Inflammatory macrophage treated with lipopolysaccharide for 1 hour (primary cell): ENCODE measurements at places on chromosomes 4 and X.

DNA sequence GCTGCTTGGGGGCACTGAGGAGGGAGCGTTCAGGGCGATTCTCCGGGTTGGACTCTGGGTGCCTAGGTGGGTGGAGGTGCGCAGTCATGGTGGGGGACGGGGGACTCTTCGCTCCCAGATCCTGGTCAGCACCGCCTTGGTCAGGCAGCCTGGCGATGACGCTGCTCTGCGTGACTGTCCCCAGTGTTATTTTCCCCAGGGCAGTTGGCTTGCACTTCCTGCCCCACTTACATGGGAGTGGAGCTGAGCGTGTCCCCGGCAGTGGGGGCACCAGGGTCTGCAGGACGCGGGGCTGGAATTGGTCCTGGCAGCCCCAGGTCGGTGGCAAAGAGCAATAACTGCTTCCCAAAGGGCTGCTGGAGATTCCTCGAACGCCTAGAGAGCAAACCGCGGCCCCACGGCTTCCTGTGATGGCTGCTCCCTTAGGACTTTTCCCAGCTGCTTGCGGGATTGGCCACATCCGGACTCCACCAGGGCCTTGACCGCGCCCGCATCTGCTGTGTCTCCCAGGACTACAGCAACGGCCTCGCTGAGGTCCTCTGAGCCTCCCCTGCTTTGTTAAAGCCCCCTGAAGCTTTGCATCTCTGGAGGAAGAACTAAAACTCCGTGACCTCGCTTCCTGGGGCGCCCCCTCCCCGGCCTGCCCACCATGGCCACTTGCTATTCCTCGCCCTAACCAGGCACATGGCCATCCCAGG, 35.3 kb upstream of the GPR78 start:
- DNase-seq, result no peak

- no peak for DNase-seq
Measured at GRCh38 chr4:128291096-128291495, 3.5 kb upstream of the PGRMC2 start.

GRCh38 chr4:82758701-82759685, 39.6 kb downstream of the SCD5 start:
- DNase-seq, result no peak

- no peak for DNase-seq
Measured at GRCh38 chrX:123201720-123202119, 17.6 kb downstream of the GRIA3 start.

GRCh38 chrX:145213504-145213903, 33.8 kb upstream of the SPANXN1 start:
- DNase-seq, result peak; percentile 1

- DNase-seq, result no peak
Measured at GRCh38 chr4:173514641-173515217, 15.3 kb downstream of the HAND2 start.

GRCh38 chrX:37454537-37455285, 105.5 kb downstream of the PRRG1 start:
- DNase-seq, result no peak

- peak; percentile 36 for DNase-seq
Measured at GRCh38 chr4:78666830-78667258, 109.3 kb upstream of the BMP2K start.

DNA sequence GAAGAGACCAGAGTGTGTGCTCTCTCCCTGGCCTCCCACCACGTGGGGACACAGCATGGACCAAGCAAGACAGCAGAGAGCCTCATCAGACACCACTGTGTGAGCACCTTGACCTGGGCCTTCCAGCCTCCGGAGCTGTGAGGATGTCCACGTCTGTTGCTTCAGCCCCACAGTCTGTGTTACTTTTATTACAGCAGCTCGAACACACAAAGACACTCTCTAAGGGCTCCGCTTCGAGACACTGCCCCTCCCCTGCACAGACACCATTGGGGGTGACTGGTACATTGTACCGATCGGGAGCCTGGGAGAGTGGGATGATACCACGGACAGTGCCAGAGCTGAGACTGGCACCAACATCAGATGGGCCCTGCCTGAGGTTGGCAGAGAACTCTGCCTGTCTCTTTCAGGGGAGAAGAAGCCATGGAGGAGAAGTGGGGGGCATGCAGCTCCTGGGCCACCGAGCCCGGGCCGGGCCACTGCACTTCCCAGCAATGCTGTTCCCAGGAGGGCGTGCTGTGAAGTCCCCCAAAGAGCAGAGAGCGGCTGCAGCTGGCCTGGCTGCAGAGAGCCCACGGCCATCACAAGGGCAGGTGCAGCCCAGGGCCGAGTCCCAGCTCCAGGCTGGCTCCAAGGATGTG, 48.1 kb upstream of the HMX1 start:
- no peak for DNase-seq

DNA sequence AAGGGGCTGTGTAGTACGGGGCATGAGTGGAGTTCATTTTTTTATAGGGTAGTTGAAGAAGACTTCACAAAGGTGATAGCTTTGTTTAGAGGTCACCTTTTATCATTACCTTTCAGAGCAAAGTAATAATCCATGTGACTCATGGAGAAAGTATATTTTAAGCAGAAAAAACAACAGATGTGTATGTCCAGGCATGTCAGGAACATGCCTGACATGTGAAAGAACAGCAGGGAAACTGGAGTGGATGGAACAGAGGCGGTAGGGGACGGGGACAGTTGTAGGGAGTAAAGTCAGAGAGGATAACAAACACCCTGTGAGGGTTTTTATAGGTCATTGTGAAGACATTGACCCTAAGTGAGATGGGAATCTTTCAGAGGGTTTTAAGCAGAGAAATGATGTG, 107.6 kb downstream of the USP9X start:
- no peak for DNase-seq

DNA sequence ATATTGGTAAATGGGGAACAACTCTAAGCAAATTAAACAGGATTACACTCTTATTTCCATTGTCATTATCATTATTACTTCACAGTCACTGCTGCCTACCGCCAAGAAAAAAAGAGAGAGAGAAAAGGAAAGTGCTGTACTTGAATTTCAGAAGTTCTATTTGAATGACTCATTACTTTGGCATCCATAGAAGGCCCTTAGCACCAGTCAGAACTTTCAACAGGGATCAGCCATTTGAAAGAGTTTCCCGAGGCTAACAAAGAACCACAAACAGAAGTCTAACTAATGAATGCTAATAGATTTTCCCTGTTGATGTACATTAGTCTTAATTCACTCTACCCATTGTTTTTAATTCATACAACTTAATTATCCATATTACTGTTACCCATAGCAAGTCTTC, 116.3 kb downstream of the SHROOM4 start:
- DNase-seq, result no peak

- DNase-seq, result no peak
Measured at GRCh38 chr4:108483650-108484049, 136.7 kb upstream of the RPL34 start.

- no peak for DNase-seq
Measured at GRCh38 chr4:165787516-165788274, 85.3 kb upstream of the TLL1 start.

DNA sequence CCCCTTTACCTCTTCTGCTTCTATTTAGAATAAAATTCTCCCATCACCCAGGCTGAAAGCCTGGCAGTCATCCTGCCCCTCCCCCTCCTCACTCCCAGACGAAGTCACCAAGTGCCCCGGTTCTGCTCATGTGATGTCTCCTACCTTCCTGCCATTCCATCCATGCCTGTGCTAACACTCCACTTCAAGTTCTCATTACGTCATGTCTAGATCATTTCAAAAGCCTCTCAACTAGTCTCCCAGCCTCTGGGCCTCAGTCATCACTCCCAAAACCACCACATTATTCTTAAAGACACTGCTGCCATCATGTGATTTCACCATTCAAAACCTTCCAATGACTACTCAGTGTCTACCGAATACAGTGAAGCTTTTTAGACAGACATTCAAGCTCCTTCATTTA, 17.2 kb upstream of the HOPX start:
- DNase-seq, result no peak

DNA sequence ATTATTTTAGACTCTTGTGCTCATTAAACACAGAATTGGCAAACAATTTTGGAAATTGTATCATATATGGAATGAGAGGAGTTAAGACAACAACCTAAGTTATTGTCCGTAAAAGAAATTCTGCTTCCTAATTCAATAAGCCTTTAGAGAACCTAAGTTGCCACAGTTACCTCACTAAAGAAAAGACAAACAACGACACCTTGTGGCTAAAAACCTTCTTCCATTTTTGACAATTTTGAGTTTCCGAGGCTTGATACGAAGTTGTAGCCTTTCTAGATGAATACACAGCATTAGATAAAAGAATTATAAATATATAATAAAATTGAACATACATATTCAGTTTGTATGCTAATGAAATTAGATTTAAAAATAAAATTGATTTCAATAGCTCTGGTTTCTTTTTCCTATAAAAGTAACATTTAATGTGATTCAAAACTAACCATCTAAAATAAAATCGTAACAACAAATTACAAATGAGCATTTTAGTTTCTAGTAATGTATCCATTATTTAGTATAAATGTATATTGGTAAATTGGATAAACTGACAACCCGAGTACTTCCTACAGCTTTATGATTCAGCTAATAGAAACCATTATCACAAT, 275.1 kb downstream of the GPM6A start:
- DNase-seq, result peak; percentile 61

GRCh38 chr4:109723110-109723509, 6.8 kb downstream of the PLA2G12A start:
- DNase-seq, result no peak

- no peak for DNase-seq
Measured at GRCh38 chr4:5710961-5711478, at the start of gene EVC. TSS of gene EVC (plus strand) at chr4:5711201. CDS start at chr4:5711381, 180 bp downstream.

DNA sequence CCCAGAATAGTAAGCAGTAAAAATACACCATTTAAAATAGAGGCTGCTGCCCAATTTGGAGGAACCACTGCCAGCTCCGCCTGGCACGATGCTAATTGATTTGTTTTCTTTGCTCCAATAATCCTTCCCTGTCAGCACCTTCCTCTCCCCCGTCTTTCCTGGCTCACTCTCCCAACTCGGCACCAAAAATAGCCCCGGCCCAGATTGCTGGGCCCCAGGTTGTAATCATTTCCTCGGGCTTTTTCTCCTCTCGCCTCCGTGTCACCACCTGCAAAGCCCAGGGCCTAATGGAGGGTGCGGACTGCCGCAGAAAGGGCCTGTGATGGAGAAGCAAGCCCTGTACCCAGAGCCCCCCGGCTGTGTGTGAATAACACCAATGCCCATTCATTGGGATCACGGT, 197.6 kb upstream of the PSAPL1 start:
- no peak for DNase-seq

GRCh38 chrX:39726771-39727170, 371.0 kb downstream of the BCOR start:
- DNase-seq, result no peak

DNA sequence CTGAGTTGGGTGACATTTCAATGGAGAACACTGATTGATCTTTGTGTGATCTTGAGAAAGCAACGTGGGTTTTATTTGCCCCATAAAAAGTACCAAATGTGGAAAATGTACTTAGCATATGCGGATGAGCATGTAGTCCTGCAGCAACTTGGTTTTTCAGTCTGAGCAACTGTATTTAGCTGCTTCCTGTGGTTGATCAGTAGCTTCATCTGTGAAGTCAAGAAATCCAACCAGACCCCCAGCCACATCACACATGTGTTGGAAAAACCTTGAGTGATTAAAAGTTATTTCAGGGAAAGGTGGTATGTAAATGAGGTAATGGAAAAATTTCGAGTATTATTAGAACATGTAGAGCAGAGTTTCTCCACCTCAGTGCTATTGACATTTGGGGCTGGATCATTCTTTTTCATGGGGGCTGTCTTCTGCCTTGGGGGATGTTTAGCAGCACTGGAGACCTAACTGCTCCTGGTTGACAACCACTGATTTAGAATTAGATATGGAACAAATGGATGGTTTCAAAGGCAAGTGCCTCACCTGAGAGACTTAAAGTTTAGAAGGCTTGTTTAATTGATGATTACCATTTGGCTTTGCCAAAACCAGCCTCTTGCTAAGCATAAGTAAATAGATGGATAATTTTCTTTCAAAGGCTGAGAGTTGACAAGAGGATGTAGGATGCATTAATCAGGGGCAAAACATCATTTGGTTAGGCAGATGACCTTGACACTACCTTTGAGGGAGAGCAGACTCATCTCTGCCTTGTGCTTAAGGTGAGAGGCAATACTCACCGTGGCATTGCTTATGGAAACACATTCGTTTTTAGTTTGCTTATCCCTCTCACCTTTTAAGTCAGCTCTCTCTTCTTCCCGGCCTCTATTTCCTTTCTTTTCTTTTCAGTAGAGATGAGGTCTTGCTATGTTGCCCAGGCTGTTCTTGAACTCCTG, 193.0 kb upstream of the RPS6KA3 start:
- no peak for DNase-seq

GRCh38 chrX:39693298-39693697, 404.5 kb downstream of the BCOR start:
- DNase-seq, result no peak

DNA sequence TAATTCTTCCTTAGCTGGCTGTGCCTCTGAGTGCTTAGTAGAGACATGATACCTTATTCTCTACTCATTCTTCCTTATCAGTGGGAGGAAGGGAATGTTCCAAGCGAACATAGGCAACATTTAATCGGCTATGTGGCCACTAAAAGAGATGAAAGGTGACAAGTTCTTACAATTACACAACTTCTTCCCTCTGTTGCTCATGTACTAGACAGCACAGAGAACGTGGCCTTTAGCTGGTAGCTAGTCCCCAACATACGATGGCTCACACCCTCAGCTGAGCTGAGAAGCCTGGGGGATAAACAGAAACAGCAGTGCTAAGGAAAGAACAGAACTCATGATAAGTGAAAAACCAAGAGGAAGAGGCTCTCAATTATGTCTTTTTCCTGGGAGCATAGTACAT, 52.2 kb downstream of the APOO start:
- DNase-seq, result peak; percentile 56

DNA sequence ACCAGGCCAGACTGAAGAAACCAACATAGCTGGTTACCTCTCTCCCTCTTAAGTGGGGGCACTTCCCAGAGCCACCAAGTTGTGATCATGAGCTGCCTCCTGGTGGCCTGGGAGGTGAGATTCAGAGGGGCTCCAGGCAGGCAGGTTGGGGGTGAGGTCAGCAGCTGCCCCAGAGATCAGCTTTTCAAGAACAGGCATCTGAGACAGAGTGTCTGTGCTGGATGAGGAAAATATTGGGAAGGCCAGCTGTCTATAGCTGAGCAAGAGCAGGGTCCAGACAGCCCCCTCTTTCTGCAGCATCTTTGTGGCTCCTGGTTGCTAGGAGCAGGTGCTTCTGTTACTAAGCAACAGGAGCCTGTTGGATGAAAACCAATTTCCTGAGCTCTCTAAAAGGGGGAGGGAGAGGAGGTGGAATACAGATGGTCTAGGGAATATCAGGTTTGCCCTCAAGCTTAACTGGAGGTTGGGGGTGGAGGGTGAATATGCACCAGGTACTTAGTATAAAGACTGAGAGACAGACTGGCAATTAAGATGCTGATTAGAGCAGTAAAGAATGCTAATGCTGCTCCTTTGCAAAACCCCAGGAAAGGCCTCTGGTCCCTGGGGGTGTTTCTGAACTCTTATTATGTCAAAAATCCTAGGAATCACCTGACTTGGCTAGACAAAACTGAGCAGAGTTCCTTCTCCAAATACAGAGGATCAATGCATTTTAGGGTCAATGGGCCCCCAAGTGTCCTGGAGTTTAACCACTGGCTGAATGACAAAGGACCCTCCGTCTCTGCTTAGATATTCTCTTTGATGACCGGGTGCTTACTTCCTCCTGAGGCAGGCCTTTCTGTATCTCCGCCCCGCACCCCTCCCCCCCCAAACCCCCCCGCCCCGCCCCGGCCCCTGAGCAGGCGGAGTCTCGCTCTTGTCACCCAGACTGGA, 21.4 kb downstream of the ZCCHC13 start:
- no peak for DNase-seq

GRCh38 chr4:13483768-13484121, 395 bp downstream of the RAB28 start:
- DNase-seq, result peak; percentile 38
